ENCODE measurements at places on chromosomes 1 and 21.

DNA sequence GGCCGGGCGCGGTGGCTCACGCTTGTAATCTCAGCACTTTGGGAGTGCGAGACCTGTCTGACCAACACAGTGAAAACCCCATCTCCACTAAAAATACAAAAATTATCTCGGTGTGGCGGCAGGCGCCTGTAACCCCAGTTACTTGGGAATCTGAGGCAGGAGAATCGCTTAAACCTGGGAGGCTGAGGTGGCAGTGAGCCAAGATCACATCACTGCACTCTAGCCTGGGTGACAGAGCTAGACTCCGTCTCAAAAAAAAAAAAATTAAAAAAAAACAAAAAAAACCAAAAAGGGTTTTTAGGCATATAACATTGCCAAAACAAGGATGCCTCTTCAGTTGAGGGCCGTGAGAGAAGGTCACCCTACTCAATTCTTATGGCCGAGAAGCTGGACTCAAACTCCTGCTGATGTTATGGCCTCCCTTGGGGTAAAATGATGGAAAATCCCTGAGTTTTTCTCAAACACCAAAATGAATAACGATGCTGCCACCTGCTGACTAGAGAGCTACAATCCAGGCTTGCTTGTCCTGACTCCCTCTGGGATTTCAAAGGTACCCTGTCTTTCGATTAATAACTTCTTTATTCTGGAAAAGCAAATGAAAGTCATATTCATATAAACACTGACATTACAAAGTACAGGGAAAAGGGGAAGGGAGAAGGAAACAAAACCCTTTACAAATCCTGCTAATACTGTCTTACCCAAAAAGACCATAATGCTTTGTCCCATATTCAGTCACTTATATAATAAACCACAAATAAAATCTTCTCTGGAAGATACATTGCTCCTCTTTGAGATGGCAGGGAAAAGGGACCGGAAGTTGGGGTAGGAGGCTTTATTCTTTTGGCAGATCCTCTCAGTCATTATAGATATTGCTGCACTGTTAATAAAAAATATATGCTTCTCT lies 10.7 kb downstream of the RAB42 start:
- peak; percentile 52 for DNase-seq

GRCh38 chr1:89865498-89866382 lies 44.9 kb downstream of the LRRC8D start:
- no peak for DNase-seq

GRCh38 chr1:11650331-11650991 lies 3.8 kb downstream of the FBXO2 start:
- DNase-seq = peak; percentile 90

DNA sequence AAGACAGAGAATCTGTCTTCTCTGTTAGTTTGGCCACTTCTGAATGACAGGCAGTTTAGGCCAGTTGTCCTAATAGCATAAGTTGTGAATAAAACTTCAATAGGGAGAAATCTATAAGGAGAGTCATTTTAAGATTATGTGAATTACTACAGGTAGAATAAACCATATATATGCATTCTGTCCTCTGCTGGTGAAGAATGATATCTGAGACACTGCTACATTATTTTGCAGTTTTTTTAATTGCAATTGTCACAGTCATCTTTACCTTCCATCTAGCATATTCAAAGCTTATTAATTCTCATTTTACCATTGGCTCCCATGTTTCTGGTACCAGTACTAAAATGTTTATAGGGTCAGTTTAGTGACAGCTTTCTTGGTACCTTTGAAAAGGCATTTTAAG lies 519.6 kb upstream of the DEPDC1 start:
- no peak for DNase-seq

DNA sequence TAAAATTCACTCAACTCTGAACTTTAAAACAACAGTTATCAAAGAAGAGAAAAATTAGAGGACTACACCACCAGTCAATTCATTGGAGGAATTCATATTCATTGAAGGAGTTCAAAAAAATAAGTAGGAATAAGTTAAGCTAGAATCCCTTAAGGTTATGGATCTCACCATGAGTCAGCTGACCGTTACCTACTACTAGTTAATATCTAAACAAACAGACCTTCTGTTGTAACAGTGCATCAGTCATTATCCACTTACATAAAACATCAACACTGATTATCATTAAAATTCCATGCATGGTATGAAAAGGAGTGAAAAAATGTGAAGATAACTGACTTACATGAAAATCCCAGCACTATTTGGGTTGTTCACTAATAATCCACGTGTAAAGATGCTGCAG lies 44.9 kb downstream of the FOXJ3 start:
- no peak for DNase-seq

GRCh38 chr1:203995228-203995627 lies 77.7 kb upstream of the SOX13 start:
- DNase-seq = no peak

- DNase-seq = no peak
These were observed 445.0 kb downstream of the PTBP2 start for GRCh38 chr1:97166626-97167025.

DNA sequence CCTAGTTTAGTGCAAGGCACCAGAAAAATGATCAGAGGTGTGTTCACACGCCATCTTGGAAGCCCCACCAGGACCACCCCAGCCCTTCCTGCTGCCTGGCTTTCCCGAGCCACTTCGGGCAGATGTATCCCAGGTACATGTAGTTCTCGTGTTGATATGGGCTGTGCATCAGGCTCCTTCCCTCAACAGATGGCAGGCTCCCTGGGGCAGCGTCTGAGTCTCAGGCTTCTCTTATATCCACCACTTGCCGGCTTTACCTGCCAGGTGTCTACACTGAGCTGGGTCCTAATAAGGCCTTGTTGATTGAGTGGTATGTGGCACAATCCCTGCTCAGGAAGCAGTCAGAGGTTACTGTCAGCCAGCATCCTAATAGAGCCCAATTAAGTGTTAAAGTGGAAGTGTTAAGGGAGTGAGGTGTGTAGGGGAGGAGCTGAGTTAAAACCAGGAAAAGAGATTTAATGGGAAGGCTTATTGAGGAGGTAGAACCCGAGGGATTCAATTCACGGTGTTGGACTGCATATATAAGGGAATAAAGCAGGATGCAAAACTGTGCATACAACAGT lies 8.5 kb downstream of the GPA33 start:
- DNase-seq = no peak

DNA sequence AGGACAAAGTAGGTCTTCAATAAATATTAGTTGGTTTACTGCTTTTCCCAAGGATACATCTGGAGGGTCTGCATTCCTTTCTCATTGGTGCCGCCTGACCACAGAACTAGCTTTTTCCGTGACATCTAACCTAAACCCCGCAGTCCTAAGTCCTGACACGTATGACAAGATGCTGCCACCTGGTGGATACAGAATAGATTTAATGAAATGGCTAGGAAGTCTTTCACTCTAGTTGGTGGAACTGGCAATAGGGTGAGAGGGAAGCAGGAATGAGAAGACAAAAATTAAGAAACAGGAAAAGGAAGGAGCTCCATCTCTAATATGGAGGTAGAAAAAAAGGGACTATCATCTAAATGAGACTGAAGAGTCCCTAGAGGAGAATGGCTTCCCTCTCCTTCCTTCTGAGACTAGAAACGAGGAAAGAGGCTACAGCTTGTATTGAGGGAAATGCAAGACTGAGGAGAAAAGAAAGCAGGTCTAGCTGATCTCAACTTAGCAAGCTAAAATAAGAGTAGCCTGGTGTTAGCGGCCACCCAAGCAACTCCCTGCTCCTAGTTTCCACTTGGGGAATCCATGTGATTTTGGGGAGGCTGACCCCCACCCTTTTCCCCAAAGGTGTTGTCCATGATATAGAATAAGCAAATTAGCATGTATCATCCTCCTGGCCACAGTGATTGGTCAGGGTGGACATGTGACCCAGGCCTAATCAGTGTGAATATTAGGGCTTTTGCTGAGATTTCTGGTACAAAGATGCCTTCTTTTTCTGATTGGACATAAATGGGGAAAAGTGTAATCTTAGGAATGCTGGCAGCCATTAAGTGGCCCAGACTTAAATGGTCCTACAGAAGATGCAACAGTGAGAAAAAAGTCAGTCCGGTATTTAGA lies 5.9 kb downstream of the RFX5 start:
- peak; percentile 62 for DNase-seq

- no peak for DNase-seq
These were observed 2.8 kb upstream of the NGF start for GRCh38 chr1:115340879-115341278.

GRCh38 chr21:45987121-45987711 lies 5.6 kb downstream of the COL6A1 start:
- DNase-seq = peak; percentile 19

- DNase-seq = no peak
These were observed 7.0 kb upstream of the CELSR2 start for GRCh38 chr1:109242387-109242786.

All from activated naive CD4-positive, alpha-beta T cell treated with anti-CD3 and anti-CD28 coated beads, Interleukin-2, amount 10 ng/mL, durations not matched to agents 7 days and 5 days (primary cell).